ENCODE measurements at places on chromosomes 2 and 18.

DNA sequence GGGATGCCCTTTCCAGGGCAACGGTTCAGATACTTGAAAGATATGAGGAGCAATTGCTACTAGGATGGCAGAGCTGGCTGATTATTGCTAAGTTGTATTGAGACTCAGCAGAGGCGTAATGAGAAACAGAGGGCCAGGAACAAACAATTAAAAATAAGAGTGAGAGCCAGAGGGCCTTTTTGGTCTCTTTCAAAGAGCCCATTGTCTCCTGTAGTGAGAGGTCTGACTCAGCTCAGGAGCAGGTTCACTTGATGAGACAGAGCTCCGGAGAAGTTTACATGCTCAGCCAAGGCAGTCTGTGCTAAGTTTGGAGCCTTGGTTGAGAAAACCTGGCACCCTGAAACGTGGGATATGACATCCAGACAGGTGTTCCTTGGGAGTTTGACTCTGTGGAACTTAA is 303.9 kb upstream of the DLGAP1 start:
- no peak for DNase-seq

DNA sequence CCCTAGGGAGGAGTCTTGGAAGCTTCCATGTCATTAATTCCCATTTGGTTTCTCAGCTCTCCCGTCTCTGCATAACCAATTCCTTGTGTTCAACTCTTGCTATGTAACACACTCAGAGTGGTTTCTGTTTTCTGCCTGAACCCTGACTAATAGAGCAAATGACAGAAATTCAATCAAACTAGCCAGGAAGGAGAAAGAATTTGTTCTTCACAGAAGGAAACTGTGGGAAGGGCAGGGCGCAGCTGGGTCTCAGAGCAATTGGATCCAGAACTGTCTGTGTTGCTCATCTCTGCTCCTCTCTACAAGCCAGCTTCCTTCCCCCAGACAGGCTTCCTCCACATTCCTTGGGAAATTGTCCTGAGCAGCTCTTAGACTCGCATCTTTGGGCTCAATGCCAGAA is 269.8 kb downstream of the TNS1 start:
- DNase-seq = no peak

DNA sequence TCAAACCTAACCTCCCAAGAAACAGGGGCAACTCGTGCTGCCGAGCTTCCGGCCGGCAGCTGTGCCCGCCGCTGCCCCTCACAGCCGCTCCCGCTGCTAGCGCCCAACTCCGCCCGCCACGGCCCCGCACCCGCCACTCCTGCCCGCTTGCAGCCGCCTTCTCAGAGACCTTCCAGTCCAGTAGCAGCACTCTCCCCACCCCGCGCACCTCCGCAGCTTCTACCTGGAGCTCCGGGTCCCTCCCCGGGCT is 722 bp upstream of the C2orf15 start:
- no peak for DNase-seq

DNA sequence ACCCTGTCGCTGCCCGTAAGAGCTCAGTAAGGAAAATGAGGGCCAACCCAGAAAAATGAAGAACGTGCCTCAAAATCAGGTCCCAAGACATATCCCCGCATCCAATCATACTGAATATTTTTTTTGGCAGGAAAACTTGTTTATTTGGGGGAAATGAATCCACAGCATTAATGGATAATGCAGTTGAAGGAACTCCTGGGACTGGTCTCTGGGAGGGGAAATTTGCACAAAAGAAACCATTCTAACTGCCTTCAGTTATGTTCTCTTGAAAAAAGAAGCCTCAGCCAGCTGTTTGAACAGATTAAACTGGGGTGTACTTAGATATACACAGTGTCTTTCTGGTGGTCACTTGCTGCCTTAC is 61.3 kb downstream of the SPRED2 start:
- DNase-seq = no peak

DNA sequence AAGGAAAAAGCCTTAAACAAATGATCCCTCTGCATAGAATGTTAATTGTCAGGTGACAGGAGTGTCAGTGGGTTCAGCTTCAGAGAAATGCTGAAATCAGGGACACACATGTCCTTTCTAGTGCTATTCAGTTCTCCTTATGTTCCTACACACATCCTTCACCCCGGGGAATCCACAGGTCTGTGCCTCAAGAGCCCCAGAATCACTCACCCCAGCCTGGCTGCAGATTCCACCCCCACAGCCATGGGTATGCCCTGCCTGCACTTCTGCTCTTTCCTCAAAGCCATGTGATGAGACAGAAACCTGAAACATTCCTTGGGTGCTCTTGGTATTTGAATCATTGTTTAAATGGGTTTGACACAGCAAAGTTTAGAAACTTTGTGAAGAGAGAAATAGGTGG is 27.4 kb upstream of the FZD7 start:
- no peak for DNase-seq

- DNase-seq = no peak
Measured at GRCh38 chr2:213353419-213353818, 69.2 kb downstream of the SPAG16 start.

GRCh38 chr2:191152482-191153240 is 1.9 kb upstream of the STAT4 start:
- no peak for DNase-seq

DNA sequence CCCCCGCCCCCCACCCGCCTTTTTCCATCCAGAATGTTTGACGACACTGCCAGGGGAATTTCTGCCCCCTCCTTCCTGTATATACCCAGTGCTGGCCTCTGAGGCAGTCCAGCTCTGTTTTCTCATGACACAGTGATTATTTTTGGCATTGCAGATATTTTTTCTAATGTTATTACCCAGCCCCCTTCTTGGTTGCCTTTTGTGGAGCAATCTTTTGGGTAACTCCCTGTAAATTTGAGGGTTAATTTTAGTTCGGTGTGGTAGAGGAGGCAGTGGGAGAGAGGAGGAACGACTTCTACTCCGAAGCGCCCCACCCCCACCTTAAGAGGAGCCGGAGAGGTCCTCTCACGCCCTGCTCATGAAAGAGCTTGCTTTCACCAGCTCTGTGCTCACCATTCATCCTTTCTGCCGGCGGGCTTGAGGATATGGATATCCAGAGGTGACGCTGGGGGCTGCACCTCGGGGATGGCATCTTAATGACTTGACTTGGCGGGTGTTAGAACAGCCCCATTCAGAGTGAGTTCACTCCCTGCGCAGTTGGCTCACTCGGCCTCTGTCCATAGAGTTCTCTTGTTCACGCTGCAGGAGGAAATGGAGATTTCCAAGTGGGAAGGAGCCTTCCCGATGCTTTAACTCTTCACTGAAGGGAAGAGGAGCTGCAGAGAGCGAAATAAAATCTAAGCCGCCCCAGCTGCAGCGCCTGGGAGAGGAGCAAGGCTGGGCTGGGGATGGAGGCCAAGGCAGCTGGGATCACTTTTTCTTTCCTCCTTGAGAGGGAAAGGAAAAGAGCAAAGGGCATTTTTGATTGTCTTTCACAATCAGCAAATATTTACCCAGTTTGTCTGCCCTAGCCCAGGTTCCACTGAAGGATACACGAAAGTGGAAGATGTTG is 38.4 kb downstream of the EPAS1 start:
- DNase-seq = no peak

DNA sequence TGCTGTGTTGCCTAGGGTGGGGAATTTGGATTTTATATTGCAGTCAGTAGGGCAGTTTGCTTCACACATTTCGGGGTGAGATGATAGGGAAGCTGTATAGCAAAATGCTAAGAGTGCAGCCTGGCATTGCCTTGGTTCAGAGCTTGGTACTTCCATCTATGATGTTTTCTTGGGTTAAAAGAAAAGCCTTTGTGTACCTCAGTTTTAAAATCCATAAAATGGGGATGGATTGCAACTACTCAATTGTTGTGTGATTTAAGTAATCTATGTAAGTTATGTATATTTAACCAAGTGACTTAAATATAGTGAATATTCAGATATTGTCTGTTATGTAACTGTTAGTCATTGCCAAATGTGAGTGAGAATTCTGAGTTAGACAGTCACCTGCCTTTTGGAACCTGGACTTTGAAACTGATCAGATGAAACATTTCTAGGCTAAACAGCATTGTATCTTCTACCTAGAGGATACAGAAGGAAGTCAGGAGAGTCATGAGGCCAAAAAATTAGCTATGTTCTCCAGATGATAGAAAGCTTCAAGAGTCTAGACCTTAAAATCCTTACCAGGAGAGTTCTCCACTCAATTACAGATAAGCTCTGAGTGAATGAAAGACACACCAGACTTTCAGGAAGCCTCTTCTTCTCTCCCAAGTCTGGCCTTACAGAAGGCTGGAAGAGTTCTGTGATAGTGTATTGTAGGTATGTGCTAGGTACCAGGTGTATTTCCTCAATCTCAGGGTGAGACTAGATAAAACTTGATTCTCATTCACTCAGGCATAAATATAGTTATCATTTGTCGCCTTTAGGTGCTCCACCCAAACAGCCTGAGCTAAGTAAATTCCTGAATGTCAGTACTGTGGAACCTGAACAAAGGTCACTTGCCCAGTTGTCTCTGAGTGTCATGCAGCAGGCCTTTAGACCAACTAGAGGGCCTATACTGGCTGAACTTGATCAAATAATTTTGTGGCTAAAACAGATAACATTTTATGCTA is 7.5 kb downstream of the RIOK3 start:
- DNase-seq = no peak

DNA sequence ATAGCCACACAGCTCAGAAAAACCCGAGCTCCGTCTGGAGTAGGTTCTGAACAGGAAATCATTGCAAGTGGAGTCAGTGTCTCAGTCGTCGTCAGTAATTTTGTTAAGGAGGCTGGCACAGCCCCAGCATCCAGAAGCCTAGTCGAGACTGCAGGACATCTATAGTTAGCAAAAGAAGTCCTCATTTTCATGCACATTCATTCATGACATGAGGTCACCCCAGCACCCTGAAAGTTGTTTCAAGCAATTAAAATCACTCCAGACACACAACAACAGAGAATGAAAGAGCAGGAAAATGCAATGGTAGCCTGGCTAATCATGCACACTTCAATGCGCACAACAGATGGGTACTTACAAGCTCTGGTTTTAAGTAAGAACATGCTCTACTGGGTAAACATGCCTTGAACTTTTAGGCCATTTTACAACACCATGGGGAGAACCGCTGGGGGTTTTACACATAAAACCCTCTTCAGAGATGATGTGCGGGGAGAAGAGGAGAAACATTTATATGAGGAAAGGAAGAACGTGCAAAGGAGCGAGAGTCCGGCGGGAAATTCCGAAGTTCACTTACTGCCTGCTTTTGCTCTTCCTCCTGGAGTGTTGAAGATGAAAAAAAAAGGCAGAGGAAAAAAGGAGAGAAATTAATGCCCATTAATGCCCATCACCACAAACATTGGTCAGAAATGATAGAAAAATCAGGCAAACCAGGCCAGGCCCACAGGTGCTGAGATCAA is 77.4 kb upstream of the DNMT3A start:
- DNase-seq = no peak

DNA sequence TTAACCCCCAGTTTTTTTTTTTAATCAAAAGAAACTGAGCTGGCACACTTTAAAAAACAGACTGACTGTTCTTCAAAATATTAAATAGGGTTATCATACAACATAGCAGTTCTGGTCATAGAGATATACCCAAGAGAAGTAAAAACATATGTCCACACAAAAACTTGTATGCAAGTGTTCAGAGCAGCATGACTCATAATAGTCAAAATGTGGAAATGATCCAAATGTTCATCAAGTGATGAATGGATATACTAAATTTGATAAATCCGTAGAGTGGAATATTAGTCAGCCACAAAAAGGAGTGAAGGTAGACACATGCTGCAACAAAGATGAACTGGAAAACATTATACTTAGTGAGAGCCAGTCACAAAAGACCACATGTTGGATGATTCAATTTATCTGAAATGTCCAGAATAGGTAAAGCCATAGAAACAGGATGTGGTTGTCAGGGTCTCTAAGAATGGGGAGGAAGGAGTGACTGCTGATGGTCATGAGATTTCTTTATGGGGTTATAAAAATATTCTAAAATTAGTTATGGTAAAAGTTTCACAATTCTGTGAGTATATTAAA is 5.1 kb downstream of the SMIM21 start:
- no peak for DNase-seq

DNA sequence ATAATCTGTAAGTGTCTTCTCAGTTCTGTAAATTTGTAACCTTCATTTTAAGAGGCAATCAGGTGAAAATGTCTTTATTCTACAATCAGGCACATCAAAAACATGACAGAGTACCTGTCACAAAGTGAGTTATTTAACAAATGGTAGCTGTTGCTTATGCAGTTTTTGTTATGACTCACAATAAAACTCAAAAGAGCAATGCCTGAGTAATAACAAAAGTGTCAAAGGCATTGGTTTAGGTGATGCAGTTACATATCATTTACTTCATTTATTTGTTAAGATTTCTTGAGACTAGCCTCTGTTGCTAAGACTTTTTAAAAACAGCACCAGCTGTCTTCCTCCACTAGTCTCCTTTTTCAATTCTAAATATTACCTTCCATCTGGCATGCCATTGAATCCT is 177.8 kb downstream of the KIAA1328 start:
- no peak for DNase-seq

- no peak for DNase-seq
Measured at GRCh38 chr18:63322206-63322605, 2.6 kb upstream of the BCL2 start.

DNA sequence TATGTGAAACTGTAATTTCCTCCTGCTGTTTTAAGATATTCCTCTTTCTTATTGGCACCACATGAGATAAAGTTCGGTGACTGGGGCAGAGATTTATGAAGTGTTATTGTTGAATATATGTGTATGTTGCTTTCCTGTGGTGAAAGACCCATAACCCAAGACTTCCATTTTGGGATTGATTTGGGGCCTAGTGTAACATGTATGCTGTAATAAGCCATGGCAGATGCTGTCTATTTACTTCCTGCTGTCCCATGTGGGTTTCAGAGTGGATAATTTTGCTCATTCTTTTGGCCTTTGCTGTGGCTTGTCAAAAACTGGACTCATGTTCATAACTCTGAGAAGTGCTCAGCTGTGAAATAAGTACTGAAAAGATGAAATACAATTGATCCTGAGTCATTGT is 10.8 kb upstream of the MYO1B start:
- no peak for DNase-seq

DNA sequence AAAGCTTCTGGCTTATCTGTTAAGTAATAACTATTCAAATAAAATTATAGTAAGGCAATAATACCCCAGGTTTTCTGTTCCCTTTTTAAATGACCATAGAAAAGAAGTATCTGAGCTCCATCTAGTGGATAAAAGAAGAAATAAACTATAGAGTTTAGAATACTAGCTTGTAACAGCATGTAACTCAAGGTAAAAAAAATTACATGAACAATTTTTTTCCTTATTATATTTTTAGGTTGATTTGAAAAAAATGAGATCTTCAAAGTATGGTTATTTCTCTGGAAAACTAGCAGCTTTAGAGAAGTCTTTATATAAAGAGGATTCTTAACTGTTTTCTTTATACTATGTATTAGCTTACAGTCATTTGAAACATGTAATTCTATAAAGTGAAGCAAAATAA is 58.1 kb downstream of the NCKAP1 start:
- DNase-seq = no peak

DNA sequence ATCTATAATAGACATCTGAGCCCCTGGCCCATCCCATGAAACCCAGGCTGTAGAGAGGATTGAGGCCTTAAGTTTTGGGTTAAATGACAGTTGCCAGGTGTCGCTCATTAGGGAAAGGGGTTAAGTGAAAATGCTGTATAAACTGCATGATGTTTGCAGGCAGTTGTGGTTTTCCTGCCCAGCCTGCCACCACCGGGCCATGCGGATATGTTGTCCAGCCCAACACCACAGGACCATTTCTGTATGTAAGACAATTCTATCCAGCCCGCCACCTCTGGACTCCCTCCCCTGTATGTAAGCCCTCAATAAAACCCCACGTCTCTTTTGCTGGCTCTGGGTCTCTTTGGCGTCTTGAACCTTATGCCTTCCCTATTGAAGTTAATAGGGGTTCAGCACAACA is 110.7 kb downstream of the XRCC5 start:
- no peak for DNase-seq

GRCh38 chr2:203689426-203690116 is 16.9 kb upstream of the CD28 start:
- DNase-seq = no peak

GRCh38 chr2:43676322-43677050 is at the start of gene C1GALT1C1L:
C1GALT1C1L (minus strand) TSS chr2:43676429; CDS start chr2:43676322, 107 bp downstream.
- DNase-seq = peak; percentile 49
